ENCODE measurements at places on chromosomes 6 and 20. TPM values are rescaled to one million over a fixed set of nuclear protein-coding genes. Genes with fewer than 3 reads are reported as not detected.

The ZSCAN23 gene
- total RNA-seq: 2.1 TPM

The PNPLA1 gene
- not detected for total RNA-seq

The MEI4 gene
- total RNA-seq: not detected

The MAPK14 gene
- total RNA-seq: 41.1 TPM

The TFAP2A gene
- total RNA-seq: 26.6 TPM

The NCOA5 gene
- total RNA-seq: 26.2 TPM

The PLEKHG1 gene
- 1.8 TPM for total RNA-seq

The BCAS1 gene
- total RNA-seq: not detected

The C4B gene
- total RNA-seq: 7.3 TPM

The SLC13A3 gene
- 2.8 TPM for total RNA-seq

The SLC25A27 gene
- total RNA-seq: 5.7 TPM

The TRAM2 gene
- 178 TPM for total RNA-seq

The STX16 gene
- 58.1 TPM for total RNA-seq

The PRRT1 gene
- 1.3 TPM for total RNA-seq

The SNAI1 gene
- 15.1 TPM for total RNA-seq

The C6orf52 gene
- total RNA-seq: 0.97 TPM

The TMEM200A gene
- 12.4 TPM for total RNA-seq

The AHCY gene
- 98.0 TPM for total RNA-seq

The FAM83C gene
- total RNA-seq: not detected

The AURKA gene
- total RNA-seq: 8.7 TPM

The HSPA12B gene
- total RNA-seq: 0.26 TPM

The WFDC2 gene
- total RNA-seq: not detected

The SIRPB1 gene
- 1.6 TPM for total RNA-seq

The APCDD1L gene
- 22.5 TPM for total RNA-seq
